ENCODE measurements at places on chromosomes 2 and 18.

- no peak for DNase-seq
Measured at GRCh38 chr2:85847051-85847588, 41.7 kb downstream of the ST3GAL5 start.

- no peak for DNase-seq
Measured at GRCh38 chr2:70035344-70035844, 51.9 kb upstream of the PCBP1 start.

GRCh38 chr18:65659912-65660311, 90.9 kb upstream of the CDH7 start:
- DNase-seq: no peak

DNA sequence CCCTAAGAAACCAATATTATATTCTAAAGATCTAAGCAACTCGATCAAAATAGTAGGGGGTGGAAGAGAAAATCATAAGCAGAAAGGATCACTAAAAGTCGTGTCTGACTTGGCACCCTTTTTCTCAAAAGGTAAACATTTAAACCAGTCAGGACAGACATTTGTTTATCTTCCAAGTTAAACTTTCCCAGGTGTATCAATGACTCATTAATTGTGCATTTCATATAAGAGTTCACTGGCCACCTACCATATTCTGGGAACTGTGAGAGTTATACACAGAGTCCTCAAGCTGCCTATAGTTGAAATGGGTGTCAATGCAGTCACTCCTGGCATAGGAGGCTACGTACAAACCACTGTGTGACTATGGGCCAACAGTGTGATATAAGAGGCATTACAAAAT, 4.8 kb upstream of the ACVR1 start:
- DNase-seq: no peak

- DNase-seq: no peak
Measured at GRCh38 chr18:75378376-75379315, 48.9 kb downstream of the SMIM21 start.

DNA sequence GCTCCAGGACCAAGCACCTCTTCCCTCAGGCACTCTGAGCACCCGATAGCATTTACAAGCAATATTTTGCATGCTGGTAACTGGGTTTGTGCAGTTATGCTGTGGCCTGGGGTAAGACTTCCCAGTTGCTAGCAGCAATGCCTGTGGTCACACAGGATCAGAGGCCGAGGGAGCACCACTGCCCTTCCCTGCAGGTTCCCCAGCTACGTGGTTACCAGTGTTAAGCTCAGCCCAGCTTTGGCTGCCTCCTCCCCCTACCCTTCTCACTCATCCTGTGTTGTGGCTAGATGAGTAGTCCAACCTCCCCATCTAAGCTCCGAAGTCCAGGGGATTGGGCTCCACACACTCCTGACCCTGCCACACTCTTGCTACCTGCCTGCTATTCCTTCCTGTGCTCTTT, 141.1 kb downstream of the CELF4 start:
- DNase-seq: no peak

DNA sequence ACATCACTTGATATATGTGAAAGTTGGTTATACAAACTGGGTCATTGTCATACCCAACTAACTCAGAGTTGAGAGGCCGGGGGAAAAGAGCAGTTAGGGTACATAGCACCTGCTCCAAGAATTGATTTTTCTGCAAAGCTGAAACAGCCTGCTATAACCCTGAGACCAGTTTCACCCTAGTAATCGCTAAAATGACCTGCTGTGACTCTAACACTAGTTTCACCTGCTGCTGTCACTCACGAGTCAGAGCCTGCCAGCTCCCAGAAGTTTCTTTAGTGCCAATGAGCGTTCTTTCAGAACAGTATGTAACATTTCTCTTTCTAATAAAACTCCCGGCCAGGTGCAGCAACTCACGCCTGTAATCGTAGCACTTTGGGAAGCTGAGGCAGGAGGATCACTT, 28.0 kb downstream of the SRSF7 start:
- DNase-seq: no peak

DNA sequence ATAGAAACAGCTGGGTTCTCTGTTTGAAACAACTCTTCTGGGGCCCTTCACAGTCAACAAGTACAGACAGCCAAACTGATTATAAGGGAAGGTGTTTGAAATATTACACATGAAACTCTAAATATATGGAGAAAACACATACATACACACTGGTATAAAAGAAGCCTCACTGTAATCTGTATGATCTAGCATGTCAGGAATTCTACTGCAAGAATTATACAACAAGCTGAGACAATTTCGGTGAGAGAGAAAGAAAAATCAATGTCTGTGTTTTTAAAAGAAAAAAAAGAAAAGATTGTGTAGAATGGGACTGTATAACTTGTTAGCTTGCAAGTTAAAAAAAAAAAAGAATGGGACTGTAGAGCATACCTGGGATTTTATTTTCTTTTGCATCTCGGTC, 26.3 kb downstream of the IRS1 start:
- no peak for DNase-seq

GRCh38 chr2:204197336-204198005, 260.9 kb downstream of the ICOS start:
- DNase-seq: no peak

- DNase-seq: no peak
Measured at GRCh38 chr18:49345931-49346696, 114.3 kb downstream of the DYM start.

DNA sequence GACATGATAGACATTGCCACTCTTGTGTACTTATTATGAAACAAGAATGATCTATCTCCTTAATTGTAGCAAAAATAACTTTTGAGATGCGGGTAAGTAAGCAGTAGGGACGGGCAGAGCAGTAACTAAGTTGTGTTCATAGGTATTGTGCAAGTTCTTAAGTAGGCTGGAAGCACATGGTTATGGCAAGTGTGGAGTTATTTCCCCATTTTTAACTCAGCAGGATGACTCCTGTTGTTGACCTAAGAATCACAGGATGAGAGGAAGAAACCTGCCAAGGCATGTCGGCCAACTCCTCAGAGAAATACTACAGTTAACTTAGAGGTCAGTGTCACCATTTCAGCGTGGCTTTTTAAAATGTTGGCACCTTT, 51.1 kb upstream of the FN1 start:
- DNase-seq: no peak

DNA sequence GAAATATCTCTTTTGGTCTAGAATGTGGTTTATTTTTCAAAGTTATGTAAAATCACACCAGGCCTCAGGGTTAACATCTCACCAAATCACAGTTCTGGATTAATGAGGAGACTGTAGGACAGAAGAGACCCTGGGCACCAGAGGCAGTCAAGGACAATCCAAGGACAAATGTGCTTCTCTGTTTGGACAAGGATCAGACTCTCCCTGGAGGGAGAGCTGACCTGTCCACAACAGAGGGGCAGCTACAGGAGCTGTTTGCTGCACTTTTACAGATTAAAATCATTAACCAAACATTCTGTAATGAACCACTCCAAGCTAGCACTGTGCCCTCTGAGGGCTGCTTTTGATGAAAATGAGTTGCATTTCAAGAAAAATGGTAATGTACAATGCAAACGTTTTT, 690.6 kb upstream of the SLC8A1 start:
- DNase-seq: no peak

GRCh38 chr18:75088622-75089211, 120.2 kb downstream of the PTGR3 start:
- DNase-seq: no peak

- DNase-seq: no peak
Measured at GRCh38 chr2:237012004-237012403, 73.7 kb upstream of the COPS8 start.

GRCh38 chr2:12641441-12641840, 75.3 kb upstream of the TRIB2 start:
- DNase-seq: no peak

DNA sequence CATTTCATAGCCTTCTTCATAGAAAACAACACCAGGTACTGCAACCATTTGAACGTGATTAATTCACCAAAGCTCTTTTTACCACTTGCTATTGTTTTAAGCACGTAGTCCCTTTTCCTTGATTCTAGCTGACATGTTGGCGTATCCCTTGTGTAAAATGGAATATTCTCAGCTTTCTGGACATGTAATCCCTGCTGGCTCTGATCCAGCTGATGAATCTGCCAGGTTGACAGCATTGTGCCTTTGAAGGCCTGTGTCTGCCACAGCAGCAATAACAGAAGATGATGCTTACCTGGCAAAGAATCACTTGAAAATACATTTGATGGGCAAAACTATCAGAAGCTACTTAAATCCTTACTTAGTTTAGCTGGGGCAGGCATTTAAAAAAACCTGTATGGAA, 81.0 kb upstream of the CCDC150 start:
- DNase-seq: no peak

DNA sequence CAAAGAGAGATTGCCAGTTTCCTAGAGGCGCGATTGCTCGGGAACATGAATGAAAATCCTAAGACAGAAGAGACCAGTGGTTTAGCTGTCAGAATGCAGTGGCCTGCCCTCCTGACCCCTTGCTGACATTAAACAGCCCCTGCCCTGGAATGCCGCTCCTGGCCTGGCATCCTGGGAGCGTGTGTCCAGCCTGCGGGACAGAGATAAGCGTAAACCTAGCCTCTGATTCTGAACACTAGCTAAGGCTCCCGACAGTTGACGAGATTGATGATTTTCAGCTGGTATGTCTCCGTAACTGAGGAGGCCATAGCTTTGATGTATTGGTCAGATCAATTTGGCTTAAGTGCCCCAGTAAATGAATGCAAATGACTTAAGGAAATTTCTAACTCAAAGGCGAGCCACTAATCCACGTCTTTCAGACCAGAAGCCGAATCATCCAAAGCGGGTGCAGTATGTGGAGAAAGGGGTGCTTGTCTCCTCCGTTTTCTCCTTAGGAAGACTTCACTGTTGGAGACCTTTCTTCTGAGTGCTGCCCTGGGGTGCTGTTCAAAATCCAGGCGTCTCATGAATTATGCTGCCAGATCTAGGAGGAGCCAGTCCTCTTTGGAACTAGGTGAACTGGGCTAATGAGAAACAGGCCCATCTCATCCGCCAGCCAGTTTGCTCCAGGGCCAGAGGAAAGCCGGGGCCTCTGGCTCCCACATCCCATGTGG, 142.5 kb upstream of the L3MBTL4 start:
- no peak for DNase-seq

DNA sequence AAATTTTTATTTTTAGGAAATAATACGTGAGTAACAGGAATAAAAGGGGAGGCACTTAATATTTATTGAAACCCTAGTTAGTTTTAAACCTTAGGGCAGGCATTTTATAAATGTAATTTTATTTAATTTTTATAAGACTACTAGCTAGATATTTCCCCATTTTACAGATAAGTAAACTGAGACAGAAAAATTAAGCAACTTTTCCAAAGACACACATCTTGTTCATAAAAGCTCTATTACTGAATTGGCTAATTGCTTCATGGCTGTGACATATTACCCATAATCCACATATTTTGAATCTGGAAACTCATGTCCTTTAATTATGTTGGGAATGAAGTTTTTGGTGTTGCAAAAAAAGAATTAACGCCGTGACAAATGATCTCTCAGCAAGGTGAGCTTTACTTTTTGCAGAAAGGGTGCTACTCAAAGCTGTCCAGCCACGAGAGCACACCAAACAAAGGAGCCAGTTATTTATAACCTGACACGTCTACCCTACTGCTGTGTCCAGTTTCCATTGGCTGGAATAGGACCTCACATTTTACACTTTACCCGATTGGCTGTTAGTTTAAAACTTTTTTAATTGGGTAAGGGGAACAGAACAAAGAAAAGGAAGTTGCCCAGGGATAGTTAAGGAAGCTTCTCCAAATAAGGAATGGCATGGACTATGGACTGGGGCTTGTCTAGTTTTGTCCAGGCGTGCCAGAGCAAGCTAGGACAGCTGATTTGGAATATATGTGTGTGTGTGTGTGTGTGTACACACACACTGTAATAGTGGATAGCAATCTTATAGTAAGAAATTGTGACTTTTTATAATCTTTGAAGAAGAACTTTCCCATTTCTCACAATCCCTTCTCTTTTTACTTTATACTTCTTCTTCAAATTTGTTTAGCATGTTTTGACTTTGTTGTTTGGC, 54.2 kb downstream of the COMMD1 start:
- no peak for DNase-seq

DNA sequence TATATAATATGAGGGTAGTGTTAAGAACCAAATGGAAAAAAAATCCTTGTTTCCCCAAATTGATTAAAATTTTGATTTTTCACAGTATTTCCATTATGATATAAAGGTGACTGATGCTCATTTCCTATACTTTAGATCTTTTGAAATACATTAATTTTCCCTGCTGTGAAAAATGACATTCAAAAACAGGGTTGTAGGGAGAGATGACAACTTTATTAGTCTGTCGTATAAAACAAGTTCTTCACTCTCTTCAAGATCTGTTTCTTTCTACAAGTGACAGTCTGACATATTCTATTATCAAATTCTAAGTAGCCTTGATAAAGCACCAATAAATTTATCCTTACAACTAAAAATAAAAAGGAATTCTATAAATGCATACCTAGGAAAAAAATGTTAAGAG, 45.3 kb upstream of the VWC2L start:
- no peak for DNase-seq

GRCh38 chr2:46402874-46403273, 76.5 kb upstream of the TMEM247 start:
- DNase-seq: no peak

DNA sequence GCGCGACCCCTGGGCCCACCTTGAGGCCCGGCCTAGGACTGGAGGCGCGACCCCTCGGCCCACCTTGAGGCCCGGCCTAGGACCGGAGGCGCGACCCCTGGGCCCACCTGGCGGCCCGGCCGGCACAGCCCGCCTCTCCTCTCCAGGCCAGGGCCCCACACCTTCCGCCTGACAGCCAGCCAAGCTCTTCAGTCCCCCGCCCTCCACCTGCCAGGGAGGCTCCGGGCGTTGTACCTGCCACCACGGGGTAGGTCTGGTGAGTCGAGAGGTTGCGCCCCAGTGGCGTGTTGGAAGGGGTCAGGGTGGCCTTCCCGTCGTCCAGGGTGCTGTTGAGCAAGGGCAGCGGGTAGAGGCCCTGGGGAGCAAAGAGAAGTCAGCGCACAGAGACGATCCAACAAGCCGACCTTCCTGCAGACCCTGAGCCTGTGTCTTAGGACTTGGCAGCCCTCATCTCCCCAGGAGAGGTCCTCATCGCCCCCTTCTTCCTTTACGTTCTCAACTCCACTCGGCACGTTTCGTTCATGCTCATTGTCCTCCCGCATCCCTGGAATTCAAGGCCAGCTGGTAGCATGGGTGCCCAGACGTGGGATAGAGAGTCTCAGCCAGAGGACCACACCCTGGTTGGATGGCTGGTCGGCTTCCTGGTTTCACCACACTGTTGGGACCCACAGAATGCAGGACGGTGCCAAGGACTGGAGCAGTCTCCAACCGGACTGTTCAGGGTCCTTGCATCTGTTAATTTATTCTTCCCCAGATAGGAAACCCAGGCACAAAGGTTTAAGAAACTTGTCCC, 42.2 kb downstream of the PAX8 start:
- DNase-seq: no peak

DNA sequence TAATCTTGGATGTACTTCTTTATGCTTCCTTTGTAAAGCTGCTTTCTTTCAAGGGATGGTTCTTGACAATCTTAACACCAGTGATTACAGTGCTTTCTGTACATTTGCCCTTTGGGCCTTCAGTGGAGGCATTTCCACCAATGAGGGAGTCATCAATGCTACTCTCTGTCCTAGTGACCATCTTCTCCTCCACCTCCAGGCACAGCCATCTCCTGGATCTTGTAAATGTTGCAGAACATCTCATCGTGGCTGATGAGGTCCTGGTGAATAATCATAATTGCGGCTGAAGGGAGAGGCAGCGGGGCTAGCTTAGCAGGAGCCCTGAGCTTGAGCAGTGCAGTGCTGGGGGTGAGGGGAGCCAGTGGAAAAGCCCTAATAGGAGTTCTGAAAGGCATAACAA, 32.5 kb downstream of the IDH1 start:
- DNase-seq: no peak

Measured in activated T-helper 1 cell treated with Interleukin-2 at 50 U/mL for 16 hours (primary cell).